ENCODE measurements at places on chromosomes 5 and 9. TPM values are rescaled to one million over a fixed set of nuclear protein-coding genes. Genes with fewer than 3 reads are reported as not detected.

LYRM7 gene
- 14.2 TPM for total RNA-seq

RFX3 gene
- total RNA-seq = 24.7 TPM

PIP5K1B gene
- total RNA-seq = 2.0 TPM

OGN gene
- 71.7 TPM for total RNA-seq

Measured in sciatic nerve (tissue), 2 donors.